Panc1 (cell line): ENCODE measurements at places on chromosomes 7 and 10.

GRCh38 chr7:77691892-77692491 lies 4.3 kb upstream of the RSBN1L start:
- DNase-seq, result no peak

- DNase-seq, result peak; percentile 20
Measured at GRCh38 chr7:38105874-38106483, 72.1 kb upstream of the STARD3NL start.

DNA sequence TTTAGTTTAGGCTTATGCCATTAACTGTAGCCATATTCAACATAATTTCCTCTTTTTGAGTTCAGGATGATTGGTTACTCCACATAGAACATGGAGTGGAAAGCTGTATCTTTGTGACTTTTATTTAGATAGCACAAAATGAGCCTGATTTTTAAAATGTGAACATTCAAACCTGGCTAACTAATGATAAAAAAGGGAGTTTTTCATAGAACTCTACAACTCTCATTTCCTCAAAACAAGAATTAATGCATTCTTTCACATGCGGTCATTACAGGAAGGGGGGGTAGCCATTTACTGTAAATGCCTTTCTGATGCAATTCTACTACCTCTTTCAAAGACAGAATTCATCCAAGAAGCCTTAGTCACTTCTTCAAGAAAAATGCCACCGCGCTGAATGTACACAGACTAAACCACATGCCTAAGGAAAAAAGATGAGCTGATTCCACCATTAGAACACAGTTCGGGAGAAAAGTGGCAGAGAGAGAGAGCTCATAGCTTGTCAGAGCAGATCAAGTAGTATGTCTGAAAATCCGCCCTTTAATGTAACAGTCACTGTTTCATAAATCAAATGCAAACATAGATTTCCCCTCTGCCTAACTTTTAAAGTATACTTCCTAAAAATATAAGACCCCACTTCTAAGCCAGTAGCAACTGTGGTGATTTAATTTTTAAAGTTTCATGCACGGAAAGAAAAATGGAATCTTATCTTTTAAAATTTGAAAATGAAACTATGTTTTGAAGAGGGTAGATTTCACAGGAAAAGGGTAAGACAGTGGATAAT lies 226.4 kb upstream of the KLF14 start:
- peak; percentile 89 for DNase-seq

DNA sequence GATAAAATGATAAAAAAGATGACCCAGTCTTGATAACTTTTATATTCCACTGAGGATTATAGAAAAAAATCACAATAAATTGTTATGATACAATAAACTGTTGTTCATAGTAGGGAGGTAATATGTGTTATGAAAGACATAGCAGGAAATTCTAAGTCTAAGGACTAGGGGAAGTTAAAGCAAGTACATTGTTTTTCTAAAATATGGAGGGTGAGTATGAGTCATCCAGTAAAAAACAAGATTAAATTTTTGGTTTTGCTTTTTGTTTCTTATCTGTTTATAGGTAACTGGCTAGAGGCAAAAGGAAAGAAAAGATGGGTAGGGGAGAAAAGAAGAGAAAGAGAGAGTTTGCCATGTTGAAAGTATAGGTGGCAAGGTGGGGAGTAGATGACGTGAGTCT lies 188.4 kb downstream of the POLR1F start:
- DNase-seq, result no peak

GRCh38 chr7:17293481-17293880 lies 5.0 kb upstream of the AHR start:
- no peak for DNase-seq

DNA sequence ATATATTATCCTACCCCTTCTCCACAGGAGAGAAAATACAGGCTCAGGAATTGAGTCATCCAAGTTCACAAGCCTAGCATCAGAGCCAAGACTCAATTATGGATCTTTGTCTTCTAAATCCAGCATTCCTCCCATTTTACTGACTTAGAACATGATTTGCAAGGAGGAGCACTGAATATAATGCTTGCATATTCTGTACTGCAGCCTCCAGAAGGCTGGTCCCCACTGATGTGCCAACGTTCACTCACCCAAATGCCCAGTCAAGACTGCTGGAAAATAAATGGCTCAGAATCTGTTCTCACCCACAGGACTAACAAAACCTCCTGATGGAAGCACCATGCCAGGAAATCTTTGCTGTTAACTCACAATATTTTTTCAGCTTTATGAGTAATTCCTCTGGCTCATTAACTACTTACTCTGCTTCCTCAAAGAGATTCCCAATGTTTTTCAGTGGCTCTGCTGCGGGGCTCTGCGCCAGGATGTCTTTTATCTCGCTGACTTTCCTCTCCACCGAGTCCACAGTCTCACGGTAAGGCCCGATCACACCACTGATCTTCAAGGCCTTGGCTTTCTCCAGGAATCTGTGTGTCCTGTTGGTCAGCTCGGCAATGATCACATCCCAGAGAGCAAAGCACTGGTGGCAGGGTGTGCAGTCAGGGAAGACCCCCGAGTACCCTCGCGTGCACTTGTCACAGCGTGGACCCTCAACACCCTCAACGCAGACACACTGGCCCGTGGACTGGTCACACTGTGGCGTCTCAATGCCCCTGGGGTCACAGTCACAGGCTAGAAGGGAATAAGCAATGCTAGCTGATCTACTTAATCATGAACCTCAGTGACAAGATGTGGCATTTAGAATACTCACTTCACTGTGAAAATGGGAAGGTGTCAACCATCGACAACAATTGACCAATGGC lies 48.8 kb downstream of the DLD start:
- no peak for DNase-seq

- no peak for DNase-seq
Measured at GRCh38 chr10:126387931-126388911, at the start of gene ADAM12. TSS of gene ADAM12 (minus strand) at chr10:126388477. CDS start at chr10:126388145, 332 bp downstream.

DNA sequence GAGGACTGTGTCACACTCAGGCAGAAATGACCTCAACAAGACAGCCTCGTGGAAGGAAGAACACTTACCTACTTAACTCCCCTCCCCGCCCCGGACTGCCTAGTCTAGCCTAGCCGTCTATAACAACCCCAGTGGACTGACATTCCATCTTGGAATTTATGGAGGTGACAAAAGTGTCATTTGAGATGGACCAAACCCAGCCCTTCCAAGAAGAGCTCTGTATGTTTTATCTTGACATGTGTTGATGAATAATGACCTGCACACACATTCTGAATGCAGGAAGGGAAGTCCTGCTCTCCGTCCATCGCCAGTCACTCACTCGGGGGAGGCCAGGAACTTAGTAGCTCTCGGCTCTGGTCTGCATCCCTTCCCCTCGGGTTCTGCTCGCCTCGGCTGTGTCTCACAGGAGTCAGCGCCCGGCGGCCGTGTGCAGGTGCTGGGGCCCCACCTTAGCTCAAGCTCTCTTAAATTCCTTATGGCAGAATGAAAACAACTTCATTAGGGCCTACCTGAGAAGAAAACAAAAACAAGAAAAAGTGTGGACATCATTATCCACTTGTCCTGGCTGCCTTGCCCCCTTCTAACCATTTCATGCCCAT lies 140.9 kb upstream of the NPS start:
- DNase-seq, result no peak

DNA sequence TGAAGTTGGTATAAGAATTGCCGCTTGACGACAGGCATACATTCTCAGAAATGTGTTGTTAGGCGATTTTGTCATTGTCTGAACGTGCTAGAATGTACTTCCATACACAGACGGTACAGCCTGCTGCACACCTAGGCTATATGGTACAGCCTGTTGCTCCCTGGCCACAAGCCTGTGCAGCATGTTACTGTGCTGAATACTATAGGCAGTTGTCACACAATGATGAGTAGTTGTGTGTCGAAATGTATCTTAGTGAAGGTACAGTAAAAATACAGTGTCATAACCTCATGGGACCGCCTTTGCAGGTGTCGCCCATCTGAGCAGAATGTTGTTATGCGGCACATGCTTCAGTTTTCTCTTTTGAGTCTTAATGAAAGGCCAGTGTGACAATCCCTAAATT lies 66.5 kb downstream of the SHH start:
- no peak for DNase-seq

DNA sequence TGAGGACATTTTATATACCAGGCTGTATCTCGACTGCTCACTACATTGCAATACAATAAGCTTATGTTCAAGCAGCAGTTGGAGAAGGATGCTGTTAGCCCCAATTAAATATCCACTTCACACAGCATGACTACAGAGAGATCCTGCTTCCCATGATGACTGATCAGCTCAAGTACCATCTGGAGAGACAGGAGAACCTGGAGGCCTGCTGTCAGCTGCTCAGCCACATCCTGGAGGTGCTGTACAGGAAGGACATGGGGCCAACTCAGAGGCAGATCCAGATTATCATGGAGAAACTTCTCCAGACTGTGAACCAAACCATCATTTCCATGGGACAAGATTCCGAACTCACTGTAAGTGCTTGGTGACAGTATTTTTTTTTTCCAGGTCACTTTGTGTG lies 22.5 kb downstream of the RNF133 start:
- no peak for DNase-seq

DNA sequence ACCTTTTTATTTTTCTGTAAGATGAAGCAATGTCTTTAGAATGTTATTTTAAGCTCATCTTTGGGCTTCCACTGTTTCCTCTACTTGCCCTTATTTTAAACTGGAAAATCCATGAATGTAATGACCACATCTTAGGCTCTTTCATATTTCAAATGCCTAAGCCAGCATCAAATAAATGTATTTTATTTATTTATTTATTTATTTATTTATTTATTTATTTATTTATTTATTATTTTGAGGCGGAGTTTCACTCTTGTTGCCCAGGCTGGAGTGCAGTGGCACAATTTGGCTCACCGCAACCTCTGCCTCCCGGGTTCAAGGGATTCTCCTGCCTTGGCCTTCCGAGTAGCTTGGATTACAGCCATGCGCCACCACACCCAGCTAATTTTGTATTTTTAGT lies 69.2 kb downstream of the HDAC9 start:
- no peak for DNase-seq

GRCh38 chr7:154871507-154871906 lies 131.4 kb downstream of the PAXIP1 start:
- no peak for DNase-seq
